OCI-LY7 (cell line): ENCODE measurements at places on chromosomes 13 and 19. TPM values are rescaled to one million over a fixed set of nuclear protein-coding genes. Genes with fewer than 3 reads are reported as not detected.

FXYD5 gene
- total RNA-seq, result 147 and 155 TPM in 2 replicates

HIPK4 gene
- total RNA-seq, result not detected in 2 replicates

SH3GL1 gene
- total RNA-seq, result 38.9 and 39.0 TPM in 2 replicates

REEP6 gene
- 3.1 and 3.6 TPM in 2 replicates for total RNA-seq

TBC1D17 gene
- total RNA-seq, result 24.0 and 31.1 TPM in 2 replicates
